ENCODE measurements at places on chromosomes 1 and 21. TPM values are rescaled to one million over a fixed set of nuclear protein-coding genes. Genes with fewer than 3 reads are reported as not detected.
A peak's percentile ranks its signal among the peaks of the same experiment; 100 is the strongest.

GRCh38 chr1:47708019-47708535, 270.2 kb downstream of the FOXD2 start:
- no peak for DNase-seq
- peaks cover 22% of the 10 kb centered on the region for H3K4me1 ChIP-seq
- peak overlapping the region; percentile 63 for H3K4me3 ChIP-seq
- H3K27ac ChIP-seq: no peak overlapping the region

DNA sequence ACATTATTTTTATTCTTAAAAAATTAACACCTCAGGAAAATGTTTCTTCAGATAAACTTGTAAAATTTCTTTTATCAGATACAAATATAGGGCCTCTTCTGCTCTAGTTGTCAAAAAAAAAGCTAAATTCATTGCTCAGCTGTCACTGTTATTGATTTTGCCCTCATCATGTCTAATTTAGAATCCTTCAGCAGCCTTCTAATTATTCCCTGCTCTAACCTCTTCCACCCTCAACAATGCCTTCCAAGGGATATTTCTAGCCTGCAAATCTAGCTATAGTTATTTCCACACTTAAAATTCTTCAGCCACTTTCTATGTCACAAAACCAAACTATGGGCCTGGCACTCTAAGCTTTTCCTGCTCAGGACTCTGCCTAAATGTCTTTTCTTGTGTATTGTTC, 25.2 kb downstream of the PDE4B start:
- H3K4me3 ChIP-seq: no peak overlapping the region
- no peaks in the 10 kb centered on the region for H3K27me3 ChIP-seq
- no peaks in the 10 kb centered on the region for H3K36me3 ChIP-seq
- no peak overlapping the region for H3K27ac ChIP-seq
- H3K4me1 ChIP-seq: no peaks in the 10 kb centered on the region

GRCh38 chr1:2983706-2984398, 37.4 kb upstream of the ACTRT2 start:
- DNase-seq: no peak
- H3K27me3 ChIP-seq: no peaks in the 10 kb centered on the region
- H3K36me3 ChIP-seq: peaks cover 22% of the 10 kb centered on the region
- no peak overlapping the region for H3K4me3 ChIP-seq
- no peak overlapping the region for H3K27ac ChIP-seq
- peaks cover 4% of the 10 kb centered on the region for H3K4me1 ChIP-seq

DNA sequence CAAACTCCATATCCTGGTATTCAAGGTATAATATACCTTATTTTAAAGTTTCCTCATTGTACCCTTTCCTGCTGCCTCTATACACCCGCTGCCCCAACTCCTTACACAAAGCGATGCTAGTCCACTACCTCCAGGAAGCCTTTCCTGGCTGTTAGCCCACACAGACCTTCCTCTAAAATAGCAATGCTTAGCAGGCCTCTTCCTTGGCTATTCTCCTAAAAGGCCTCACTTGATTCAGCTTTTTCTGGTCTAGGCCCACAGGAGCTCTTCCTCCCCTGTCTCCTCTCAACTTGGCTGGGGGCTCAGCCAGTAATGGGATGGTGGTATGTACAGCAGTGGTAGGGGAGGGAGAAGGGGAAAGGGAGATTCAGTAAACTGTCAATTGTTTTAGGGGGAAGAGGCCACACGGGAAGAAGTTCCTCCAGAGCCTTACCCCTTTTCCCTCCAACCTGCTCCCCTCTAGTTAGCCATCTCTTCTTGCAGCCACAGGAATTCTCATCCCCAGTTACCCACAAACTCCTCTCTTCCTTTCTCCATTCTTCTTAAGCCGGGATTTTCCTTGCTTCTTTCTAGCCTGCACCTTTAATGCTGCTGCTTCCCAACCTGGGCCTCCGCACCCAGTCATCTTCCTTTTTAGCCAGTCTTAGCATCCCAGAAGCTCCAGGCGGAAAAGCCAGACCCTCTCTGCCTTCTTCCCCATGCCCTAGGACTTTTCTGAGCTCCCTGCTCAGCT, 2.6 kb downstream of the LRRC41 start:
- peak overlapping the region; percentile 100 for H3K4me3 ChIP-seq
- peaks cover 28% of the 10 kb centered on the region for H3K36me3 ChIP-seq
- peaks cover 39% of the 10 kb centered on the region for H3K4me1 ChIP-seq
- no peaks in the 10 kb centered on the region for H3K27me3 ChIP-seq

DNA sequence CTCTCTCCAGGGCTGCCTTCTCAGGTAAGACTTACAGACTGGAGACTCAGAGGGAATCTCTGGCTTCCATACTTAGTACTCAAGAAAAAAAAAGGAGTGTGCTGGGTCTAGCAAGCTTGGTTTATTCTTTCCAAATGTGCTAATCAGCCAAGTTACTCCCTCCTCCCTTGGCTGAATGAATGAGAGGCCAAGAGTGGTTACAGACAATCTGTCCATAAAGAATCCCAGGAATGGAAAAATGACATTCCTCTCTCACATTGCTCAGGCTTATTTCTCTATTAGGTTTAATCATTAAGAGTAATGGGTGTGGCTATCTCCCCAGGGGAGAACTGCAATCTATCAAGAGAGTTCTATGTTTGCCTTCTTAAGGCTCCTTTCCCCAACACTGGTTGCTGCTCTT, 547.3 kb upstream of the PLXNA2 start:
- no peak overlapping the region for H3K27ac ChIP-seq
- no peaks in the 10 kb centered on the region for H3K27me3 ChIP-seq
- no peaks in the 10 kb centered on the region for H3K36me3 ChIP-seq

DNA sequence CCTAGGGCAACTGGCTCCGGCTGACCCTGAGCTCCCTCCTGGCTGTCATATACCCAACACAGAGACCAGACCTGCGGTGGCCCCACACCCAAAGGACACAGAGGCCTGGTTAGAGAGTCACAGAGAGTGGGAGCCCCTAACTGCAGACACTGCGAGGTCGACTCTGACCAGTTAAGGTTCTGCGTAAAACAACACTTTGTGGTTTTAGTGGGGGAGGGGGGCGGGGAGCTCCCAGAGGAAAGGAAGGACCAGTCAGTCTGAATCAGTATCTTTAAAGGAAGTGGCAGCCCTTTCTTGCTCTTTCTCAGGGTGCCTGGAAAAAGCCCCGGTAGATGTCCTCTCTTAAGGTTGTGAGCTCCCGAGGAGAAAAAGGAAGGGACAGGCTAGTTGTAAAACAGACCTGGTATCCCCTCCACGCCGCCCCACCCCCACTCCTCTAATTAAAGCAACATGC, 2.4 kb downstream of the SSBP3 start:
- peaks cover 52% of the 10 kb centered on the region for H3K4me1 ChIP-seq
- no peaks in the 10 kb centered on the region for H3K27me3 ChIP-seq
- DNase-seq: no peak
- peak overlapping the region; percentile 70 for H3K4me3 ChIP-seq
- 0 out of 2 replicates have a peak overlapping the region, but pooled peaks have one; percentile 34 for H3K27ac ChIP-seq

DNA sequence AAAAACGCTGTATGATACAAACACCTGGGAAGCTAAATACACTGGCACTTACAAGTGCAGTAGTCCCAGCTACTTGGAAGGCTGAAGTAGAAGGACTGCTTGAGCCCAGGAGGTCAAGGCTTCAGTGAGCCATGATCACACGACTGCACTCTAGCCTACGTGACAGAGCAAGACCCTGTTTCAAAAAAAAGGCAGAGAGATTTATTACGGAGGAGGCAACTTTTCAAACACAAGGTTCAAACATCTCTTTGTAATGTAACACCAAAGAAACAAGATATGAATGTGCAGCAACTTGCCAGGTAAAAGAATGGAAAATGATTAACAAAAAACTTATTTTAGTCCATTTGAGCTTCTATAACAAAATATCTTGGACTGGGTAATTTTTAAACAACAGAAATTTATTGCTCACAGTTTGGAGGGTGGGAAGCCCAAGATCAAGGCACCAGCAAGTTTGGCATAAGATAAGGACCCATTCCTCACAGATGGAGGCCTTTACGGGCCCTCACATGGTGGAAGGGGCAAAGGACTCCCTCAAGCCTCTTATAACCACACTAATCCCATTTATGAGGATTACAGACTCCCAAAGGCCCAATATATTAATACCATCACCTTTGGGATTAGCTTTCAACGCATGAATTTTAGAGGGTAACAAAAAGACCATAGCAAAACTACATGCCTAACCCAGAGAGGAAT, 73.3 kb downstream of the EVI5 start:
- H3K36me3 ChIP-seq: no peaks in the 10 kb centered on the region
- peak overlapping the region; percentile 42 for H3K27ac ChIP-seq
- peaks cover 39% of the 10 kb centered on the region for H3K4me1 ChIP-seq
- H3K27me3 ChIP-seq: no peaks in the 10 kb centered on the region
- DNase-seq: no peak

DNA sequence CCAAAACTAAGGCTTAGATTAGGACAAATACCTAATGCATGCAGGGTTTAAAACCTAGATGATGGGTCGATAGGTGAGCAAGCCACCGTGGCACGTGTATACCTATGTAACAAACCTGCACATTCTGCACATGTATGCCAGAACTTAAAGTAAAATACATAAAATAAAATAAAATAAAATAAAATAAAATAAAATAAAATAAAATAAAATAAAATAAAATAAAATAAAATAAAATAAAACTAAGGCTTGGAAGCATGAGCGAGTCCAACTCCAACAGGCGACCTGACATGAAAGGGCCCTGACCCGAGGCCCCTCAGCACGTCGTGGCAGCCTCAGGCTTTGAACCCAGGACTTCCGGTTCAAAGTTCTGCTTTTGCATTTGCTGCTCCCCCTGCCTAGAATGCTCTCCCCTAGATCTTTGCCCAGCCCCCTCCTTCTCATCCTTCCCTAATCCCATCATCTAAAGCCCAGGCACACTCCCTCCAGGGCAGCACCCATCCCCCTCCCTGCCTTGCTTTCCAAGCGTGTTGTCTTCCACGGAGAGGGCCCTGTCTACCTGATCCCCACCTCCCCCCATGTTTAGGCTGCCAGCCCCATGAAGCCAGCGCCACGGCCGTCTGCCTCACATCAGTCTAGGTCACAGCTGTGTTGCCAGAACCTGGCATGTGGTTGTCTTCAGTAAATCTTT, 64.3 kb downstream of the TAS1R2 start:
- no peak overlapping the region for H3K4me3 ChIP-seq
- peaks cover 20% of the 10 kb centered on the region for H3K4me1 ChIP-seq
- no peaks in the 10 kb centered on the region for H3K36me3 ChIP-seq

DNA sequence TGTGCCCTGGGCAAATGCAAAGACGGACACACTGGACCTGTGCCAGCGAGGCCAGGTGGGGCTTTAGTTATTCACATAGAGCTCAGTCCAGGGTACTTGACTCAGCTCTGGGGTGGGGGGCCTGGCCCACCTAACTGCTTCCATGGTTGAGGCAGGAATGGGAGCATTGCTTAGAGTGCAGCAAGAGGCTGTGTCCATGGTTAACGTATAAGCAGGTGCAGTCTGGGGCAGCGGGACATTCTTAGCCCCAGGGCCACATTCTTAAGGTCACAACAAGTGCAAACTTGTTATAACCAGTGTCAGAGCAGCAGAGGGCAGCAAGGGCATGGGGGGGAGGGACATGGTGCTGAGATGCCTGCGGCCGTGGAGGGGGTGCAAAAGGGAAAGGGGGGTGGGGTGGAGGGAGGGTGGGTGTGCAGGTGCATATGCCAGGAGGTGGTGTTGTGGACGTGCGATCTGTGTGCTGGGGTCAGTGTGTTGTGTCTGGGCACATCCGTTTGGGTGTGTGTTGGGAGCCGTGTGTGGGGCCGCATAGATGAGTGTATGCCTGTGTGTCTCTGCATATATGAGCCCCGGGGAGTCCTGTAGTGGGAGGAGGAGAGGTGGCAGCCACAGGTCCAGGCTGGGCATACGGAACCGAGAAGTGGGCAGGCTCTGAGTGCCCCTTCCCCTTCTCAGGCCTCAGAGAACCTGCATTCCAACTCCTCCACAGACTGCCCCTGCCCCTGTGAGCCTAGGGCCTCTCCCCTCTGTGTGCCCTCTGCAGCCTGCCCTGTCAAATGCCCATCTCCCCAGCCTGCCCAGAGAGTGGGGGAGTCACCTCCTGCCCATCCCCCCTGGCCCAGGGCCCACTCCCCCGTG, 8.4 kb downstream of the KCNJ10 start:
- H3K36me3 ChIP-seq: no peaks in the 10 kb centered on the region
- peak; percentile 51 for DNase-seq
- peaks cover 19% of the 10 kb centered on the region for H3K4me1 ChIP-seq

DNA sequence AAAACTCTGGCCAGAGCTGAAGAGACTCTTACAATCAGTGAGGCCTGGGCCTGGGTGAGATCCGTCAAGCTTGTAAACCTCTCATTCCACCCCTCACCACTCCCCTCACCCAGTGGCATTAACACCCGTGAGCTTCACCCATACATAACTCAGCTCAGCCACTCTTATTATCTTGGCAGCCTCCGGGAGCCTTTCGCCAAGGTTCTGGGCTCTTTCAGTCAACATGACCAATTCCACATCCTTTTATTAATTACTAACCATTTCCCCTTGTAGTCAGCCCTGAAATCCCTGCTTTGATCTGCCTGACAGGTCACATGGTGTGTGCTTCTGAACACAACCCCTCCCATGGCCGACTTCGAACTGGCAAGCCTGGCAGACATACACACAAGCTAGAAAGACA, 134.8 kb downstream of the SETD4 start:
- no peaks in the 10 kb centered on the region for H3K27me3 ChIP-seq
- no peak for DNase-seq
- H3K4me1 ChIP-seq: no peaks in the 10 kb centered on the region
- no peak overlapping the region for H3K27ac ChIP-seq
- no peaks in the 10 kb centered on the region for H3K36me3 ChIP-seq
- H3K4me3 ChIP-seq: no peak overlapping the region

DNA sequence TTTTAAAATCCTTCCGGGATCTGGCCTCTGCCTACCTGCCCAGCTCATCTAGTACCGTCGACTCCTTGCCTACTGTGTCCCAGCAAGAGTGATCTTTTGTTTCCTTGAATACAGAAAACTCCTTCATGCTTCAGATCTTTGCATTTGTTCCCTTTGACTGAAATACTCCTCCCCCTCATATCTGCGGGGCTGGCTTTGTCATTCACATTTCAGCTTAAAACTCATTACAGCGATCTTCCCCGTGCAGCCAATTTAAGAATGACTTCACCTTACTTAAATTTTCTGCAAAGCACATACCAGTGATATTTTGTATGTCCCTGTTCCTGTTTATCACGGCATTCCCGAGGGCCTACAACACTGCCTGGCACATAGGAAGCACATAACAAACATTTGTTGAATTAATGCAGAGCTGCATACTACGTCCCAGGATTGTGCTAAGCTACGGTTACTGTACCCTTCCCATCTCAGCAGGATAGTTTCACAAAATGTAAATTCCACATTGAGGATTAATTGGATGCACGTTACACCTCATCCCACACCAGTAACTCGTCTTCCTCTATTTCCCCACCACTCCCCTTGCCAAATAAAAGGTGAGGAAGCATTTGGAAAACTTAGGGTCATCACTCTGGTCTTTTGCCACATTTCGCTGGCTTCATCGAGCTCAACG, 837 bp upstream of the DESI2 start:
- peaks cover 8% of the 10 kb centered on the region for H3K36me3 ChIP-seq
- peaks cover 35% of the 10 kb centered on the region for H3K4me1 ChIP-seq
- peak overlapping the region; percentile 81 for H3K4me3 ChIP-seq
- no peak for DNase-seq
- H3K27ac ChIP-seq: peak overlapping the region; percentile 97
- H3K27me3 ChIP-seq: no peaks in the 10 kb centered on the region

- no peak overlapping the region for H3K4me3 ChIP-seq
- no peak for DNase-seq
- peaks cover 31% of the 10 kb centered on the region for H3K27me3 ChIP-seq
These were observed 19.4 kb downstream of the ABCG1 start for GRCh38 chr21:42238185-42238934.

PLEKHA6 gene
- total RNA-seq: 9.2 TPM

OR2L2 gene
- total RNA-seq: 0.05 TPM

RGS4 gene
- total RNA-seq: 0.41 TPM

FOXD2 gene
- 0.05 TPM for total RNA-seq

TNFSF4 gene
- total RNA-seq: 0.48 TPM

LCE1D gene
- total RNA-seq: not detected

KRTAP21-2 gene
- total RNA-seq: not detected

MARK1 gene
- total RNA-seq: 18.6 TPM

CATSPERE gene
- total RNA-seq: 0.30 TPM

NBPF4 gene
- not detected for total RNA-seq
